ENCODE measurements at places on chromosomes 7 and 10.

- no peak for DNase-seq
Observed at GRCh38 chr10:106559442-106559841, 605.1 kb downstream of the SORCS1 start.

GRCh38 chr7:76193883-76194282 is 7.8 kb upstream of the SRRM3 start:
- DNase-seq: no peak

DNA sequence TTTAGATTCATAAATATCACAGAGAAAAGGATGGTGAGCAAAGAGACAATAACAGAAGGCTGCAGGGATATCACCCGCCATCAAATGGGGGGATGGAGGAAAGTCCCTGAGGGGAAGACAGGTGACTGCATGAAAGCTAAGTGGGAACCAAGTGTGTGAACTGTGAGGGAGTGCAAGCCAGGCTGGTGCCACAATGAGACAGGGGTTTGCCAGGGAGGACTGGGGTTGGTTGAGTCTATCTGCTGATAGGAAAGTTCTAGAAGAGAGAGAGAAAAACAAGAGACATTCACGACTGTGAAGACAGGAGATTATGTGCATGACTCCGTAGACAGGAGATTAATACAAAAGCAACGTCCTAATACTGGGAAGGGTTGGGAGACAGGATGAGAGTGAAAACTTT is 376.4 kb downstream of the PARD3 start:
- no peak for DNase-seq

- DNase-seq: no peak
Observed at GRCh38 chr10:116915340-116915739, 66.0 kb downstream of the ENO4 start.

DNA sequence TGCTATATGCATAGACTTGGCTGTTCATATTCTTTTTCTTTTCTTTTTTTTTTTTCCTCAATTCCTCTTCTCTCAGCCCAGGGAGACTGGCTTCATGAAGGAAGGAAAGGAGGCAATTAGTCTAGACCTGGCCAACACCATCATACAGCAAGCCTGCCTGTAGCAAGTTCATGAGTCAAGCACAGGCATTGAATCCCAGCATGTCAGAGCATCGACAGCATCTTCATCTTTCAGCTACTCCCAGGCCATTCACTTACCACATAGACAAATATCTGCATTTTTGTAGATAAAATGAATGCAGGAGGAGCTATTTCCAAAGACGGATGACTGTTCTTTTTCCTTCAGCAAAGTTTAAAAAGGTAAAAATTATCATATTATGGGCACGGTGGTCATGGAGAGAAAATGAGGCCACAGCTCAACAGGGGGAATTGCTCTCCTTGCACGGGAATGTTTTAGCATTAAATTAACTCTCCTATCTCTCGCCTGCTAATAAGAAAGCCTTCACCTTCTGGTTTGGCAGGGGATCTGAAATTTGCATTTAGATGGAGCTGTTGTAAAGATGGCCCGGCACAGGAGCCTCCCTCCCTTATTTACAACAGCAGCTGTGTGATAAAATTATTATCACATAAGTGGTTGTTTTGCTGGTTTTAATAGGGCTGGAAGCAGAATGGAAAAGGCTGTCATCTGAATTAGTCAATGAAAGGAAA is 626.5 kb upstream of the AUTS2 start:
- DNase-seq: no peak

DNA sequence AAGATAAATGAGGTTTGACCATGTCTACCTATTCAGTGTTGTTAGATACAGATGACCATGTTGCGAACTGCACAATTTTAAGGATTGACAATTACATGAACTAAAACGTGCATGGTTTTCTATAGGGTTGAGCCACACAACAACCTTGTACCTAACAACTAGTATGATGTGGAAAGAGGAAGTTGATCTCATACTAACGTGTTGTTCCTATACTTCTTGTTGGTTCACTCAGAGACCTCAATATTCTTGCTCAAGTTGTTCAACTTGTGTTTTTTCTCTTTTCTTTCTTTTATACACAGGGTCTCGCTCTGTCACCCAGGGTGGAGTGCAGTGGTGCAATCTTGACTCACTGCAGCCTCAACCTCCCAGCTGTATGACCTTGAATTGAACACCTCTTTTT is 6.1 kb upstream of the KEL start:
- no peak for DNase-seq

GRCh38 chr10:51585742-51586141 is 113.7 kb downstream of the CSTF2T start:
- no peak for DNase-seq

DNA sequence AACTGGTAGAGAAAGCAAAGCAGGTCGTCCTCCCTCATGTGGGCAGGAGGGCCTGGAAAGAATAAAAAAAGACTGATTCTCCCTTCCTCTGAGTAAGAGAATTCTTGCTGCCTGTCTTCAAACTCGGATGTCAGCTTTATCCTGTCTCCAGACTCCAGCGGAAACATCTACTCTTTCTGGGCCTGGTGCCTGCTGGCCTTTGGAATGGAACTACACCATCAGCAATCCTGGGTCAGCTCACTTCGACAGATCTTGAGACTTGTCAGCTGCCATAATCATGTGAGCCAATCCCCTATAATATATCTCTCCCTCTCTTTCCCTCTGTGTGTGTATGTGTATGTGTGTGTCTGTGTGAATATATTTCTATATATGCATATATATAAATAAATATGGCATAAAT is 411.0 kb upstream of the DPP6 start:
- DNase-seq: no peak

DNA sequence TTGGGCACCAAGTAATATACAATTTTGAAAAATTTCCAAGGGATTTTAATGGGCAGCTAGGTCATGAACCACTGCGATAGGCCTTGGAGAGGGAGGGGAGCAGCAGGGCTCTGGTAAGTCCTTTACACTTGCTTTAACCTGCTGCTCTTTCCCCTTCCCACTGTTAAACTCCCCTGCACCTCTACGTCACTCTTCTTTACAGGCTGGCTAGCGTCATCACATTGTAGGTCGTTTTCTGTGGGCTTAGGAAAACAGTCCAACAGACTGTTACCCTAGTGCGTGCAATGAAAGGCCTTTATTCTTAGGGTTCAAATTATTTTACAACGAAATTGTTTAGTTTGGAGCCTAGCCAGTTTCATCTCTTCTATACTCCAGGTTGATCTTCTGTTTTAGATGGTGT is 235.7 kb downstream of the AUTS2 start:
- no peak for DNase-seq

- no peak for DNase-seq
Observed at GRCh38 chr7:27723085-27723484, 16.9 kb upstream of the TAX1BP1 start.

DNA sequence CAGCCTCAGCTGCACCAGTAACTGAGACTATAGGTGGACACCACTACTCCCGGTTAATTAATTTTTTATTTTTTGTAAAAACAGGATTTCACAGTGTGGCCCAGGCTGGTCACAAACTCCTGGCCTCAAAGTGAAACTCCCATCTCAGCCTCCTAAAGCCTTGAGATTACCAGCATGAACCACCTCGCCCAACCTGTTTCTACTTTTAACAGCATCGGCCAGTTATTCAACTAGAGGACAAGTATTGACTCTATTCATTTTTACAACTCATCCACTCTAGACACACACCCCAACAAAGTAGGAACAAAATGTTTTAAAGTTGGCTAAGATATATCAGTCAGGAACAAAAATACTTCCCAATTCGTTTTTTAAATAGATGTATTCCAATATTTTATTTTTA is 334.8 kb downstream of the PARD3 start:
- no peak for DNase-seq

DNA sequence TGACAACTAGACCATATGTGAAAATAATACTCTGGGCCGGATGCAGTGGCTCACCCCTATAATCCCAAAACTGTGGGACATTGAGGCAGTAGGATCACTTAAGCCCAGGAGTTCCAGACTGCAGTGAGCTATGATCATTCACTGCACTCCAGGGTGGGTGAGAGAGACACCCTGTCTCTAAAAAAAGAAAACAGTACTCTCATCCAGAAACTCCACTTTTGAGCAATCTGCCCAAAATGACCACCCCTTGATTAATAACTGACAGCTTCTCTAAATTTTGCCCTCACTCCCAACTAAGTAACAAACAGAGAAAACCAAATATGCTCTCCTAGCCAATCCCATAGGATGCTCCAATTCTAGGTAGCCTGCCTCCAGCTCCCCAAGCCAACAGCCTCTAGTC is 62.5 kb upstream of the AKR1E2 start:
- DNase-seq: no peak

GRCh38 chr7:135459951-135460567 is 49.8 kb downstream of the CNOT4 start:
- DNase-seq: no peak

GRCh38 chr7:20064974-20065862 is 152.0 kb downstream of the MACC1 start:
- DNase-seq: peak; percentile 64

GRCh38 chr7:141238596-141239243 is 164.9 kb downstream of the TMEM178B start:
- no peak for DNase-seq

GRCh38 chr7:26959290-26959689 is 94.9 kb upstream of the SKAP2 start:
- DNase-seq: no peak

DNA sequence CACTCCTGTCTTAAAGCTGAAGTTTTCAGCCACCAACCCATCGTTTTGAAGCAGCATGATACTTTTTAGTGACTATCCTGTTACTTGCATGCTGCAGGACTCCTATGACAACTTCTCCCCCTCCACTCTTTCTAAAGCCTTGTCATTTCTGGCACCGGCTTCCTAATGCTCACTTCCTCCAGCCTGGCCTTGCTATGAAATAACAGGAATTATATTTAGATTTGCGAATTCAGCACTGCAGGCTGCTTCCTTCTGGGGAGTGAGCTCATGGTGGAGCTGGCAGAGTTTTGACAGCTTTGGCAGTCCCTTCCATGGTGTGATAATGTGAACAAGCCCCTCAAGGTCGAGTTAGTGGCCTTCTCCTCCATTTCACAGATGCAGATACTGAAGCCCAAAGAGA is 13.4 kb downstream of the BLNK start:
- DNase-seq: no peak

DNA sequence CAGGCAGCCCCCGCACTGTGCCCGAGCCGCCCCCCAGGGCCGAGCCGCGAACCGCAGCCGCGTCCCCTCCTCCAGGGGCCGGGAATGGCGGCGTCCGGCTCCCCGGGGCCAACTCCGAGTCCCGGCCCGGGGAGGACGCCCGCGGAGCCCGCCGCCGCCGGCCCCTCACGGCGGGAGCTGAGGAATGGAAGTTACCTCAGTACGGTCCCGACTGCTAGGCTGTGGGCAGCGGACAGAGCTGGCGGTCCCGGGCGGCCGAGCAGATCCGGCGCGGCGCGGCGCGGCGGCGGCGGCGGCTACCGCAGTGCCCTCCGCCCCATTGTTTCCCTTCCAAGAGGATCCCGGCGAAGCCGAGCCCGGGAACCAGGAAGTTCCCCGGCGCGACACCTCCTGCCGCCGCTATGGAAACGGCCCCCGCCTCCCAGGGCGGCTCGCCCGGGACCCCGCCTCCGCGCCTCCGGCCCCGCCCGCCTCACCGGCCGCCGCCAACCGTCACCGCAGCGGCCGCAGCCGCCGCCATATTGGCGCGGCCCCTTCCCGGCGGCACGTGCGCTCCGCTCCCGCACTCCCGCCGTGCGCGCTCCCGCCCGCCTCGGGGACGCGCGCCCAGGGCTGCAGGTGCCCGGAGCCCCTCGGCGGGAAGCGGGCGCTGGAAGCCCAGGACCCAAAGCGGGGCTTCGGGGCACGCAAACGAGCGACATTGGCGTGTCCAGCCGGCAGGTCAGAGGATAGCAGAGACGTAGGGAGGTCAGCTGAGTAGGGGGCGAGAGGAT is at the start of gene USP6NL:
Gene USP6NL, minus strand, starts transcription at position 403 of the 773 bp plus-strand sequence. CDS start 14,016 bp downstream, outside the sequence.
- DNase-seq: peak; percentile 86

GRCh38 chr7:71682841-71683781 is 551.2 kb downstream of the GALNT17 start:
- peak; percentile 71 for DNase-seq

- peak; percentile 43 for DNase-seq
Observed at GRCh38 chr7:64887756-64888508, 15.1 kb upstream of the ZNF273 start.

- DNase-seq: no peak
Observed at GRCh38 chr10:96044736-96045135, 1.4 kb downstream of the CCNJ start.

- DNase-seq: no peak
Observed at GRCh38 chr10:51894771-51895578, 195.6 kb upstream of the CSTF2T start.

DNA sequence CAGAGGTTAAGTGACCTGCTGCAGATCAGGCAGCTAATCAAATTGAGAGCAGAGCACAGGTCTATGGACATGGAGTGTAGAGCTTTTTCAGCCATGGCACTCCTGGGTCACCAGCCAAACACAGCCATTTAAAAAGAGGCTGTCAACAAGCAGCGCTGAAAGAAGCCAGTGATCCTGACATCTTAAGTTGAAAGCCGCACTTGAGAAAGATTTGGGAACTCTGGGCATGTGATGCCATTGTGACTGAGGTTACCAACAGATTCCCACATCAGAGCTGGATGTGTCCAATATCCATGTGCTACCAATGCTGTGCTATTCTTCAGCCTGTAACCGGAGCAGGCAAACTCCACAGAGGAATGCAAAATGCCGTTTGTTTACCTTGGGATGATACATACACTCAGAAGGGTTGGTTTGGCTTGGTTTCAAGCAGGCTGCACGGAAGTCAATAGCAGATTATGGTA is 56.2 kb upstream of the ABLIM1 start:
- DNase-seq: no peak

DNA sequence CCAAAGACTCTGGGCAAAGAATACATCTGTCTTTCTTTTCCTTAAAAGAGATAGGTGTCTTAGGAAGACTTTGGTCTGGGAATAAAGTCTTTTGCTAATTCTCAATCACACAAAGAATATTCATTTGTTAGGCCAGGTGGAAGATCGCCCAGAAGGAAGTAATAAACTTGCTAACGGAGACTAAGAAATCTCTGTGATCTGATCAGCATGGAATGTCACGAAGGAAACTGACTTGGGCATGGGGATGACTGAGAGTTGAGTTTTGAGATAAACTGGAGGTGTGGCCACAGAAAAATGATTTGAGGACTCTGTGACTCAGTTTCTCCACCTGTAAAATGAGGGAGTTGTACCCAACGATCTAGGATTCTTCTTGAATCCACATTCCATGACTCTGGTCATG is 161.1 kb upstream of the SVIL start:
- DNase-seq: no peak

GRCh38 chr10:110610308-110610774 is 33.8 kb upstream of the RBM20 start:
- DNase-seq: peak; percentile 76

- no peak for DNase-seq
Observed at GRCh38 chr7:74119831-74120230, 36.2 kb downstream of the LIMK1 start.

DNA sequence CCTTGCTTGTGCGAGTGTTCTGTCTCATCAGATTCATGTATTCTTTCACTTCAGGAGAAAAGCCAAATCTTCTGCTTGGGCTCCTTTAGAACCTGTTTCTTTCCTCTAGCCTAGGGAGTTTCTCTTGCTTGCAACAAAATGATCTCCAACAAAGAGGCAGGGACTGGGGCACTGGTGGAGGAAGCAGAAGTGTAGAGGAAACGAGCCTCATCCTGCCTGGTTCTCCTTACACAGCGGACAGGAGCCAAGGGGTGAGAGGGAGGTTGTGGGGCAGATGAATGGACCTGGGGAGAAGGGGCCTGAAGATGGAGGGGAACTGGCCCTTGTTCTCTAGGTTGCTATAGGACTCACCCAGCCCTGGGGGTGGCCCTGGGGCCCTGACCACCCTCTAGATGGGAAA is 141.1 kb downstream of the PKD1L1 start:
- peak; percentile 27 for DNase-seq

- DNase-seq: peak; percentile 61
Observed at GRCh38 chr7:157678501-157678900, 341.7 kb downstream of the DNAJB6 start.

GRCh38 chr7:121451367-121452094 is 55.4 kb upstream of the FAM3C start:
- no peak for DNase-seq

All from retina (tissue), 1 donor.